Trophoblast cell (in vitro differentiated cells and primary cell): ENCODE measurements at places on chromosomes 3 and 15.

- DNase-seq, result peak; percentile 40
- H3K4me1 ChIP-seq, result peaks cover 18% of the 10 kb centered on the region
Observed at GRCh38 chr15:83305704-83306291, 21.3 kb upstream of the BNC1 start.

- DNase-seq, result peak; percentile 35
- H3K4me3 ChIP-seq, result no peak overlapping the region
- H3K27me3 ChIP-seq, result no peaks in the 10 kb centered on the region
- no peaks in the 10 kb centered on the region for H3K36me3 ChIP-seq
Observed at GRCh38 chr3:139832998-139833397, 102.0 kb upstream of the CLSTN2 start.

DNA sequence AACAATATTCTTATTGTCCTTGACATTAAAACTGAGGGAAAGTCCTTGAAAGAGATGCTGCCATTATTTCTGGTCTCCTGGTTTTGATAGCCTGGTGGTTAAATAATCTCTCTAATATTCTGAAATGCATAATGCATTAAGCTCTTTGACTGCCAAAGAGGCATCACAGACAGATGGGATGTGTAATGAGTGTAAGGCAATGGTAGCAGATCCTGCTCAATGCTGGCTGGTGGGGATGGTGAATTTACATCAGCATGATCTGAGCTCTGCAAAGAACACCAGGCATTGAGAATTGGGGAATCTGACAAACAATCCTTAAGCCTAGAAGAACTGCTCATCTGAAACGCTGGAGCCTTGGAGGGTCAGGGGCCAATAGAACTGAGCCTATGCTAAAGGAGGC lies 528.6 kb upstream of the LMCD1 start:
- H3K27ac ChIP-seq, result no peak overlapping the region
- no peaks in the 10 kb centered on the region for H3K4me1 ChIP-seq
- no peak for DNase-seq

DNA sequence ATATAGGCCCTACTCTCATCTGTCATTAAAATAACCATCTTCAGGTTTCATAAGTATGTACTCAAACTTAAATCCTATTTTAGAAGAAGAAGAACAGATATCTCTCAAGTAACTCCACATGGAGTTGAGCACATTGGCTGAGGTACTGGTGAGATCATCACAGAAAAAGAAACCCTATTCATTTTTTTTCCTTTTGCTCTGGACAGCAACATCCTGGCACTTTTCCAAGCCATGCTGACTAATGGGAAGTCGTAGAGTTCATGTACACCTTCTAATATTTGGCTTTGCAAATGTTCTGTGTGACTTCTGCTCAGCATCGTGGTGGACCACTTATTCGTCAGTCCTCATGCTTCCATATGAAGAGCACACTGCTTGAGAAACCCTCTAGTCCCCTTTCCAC lies 336.0 kb upstream of the KCNH8 start:
- H3K4me1 ChIP-seq, result no peaks in the 10 kb centered on the region
- H3K27me3 ChIP-seq, result no peaks in the 10 kb centered on the region
- no peaks in the 10 kb centered on the region for H3K36me3 ChIP-seq

DNA sequence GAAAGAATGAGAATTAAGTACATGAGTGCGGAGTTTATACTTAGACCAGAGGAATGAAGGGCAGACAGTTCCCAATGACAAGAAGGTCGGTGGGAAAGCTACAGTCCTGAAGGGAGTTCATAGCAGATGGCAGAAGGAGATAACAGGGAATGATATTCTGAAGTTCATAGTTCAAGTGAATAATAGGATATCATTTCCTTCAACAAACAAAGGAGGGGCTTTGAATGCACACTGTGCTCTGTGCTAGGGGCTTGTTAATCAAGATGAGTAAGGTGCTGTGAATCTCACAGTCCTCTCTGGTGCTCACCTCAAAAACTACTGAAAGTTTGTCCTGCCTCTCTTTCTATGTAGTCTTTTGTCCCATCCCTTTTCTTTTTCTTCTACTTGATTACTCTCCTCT lies 41.9 kb downstream of the SIDT1 start:
- H3K36me3 ChIP-seq, result no peaks in the 10 kb centered on the region
- H3K27me3 ChIP-seq, result no peaks in the 10 kb centered on the region
- H3K27ac ChIP-seq, result no peak overlapping the region
- H3K4me3 ChIP-seq, result no peak overlapping the region

GRCh38 chr3:44242721-44243120 lies 1.0 kb downstream of the TOPAZ1 start:
- no peak overlapping the region for H3K4me3 ChIP-seq
- H3K4me1 ChIP-seq, result peaks cover under 1% of the 10 kb centered on the region
- H3K27ac ChIP-seq, result no peak overlapping the region
- DNase-seq, result no peak

- peaks cover 22% of the 10 kb centered on the region for H3K4me1 ChIP-seq
- no peak overlapping the region for H3K27ac ChIP-seq
- no peaks in the 10 kb centered on the region for H3K27me3 ChIP-seq
Observed at GRCh38 chr15:74343127-74343796, 24.2 kb downstream of the CYP11A1 start.

- no peak overlapping the region for H3K27ac ChIP-seq
- no peaks in the 10 kb centered on the region for H3K4me1 ChIP-seq
- no peaks in the 10 kb centered on the region for H3K36me3 ChIP-seq
- H3K27me3 ChIP-seq, result no peaks in the 10 kb centered on the region
- no peak overlapping the region for H3K4me3 ChIP-seq
Observed at GRCh38 chr15:52682781-52683180, 3.6 kb upstream of the ATOSA start.

DNA sequence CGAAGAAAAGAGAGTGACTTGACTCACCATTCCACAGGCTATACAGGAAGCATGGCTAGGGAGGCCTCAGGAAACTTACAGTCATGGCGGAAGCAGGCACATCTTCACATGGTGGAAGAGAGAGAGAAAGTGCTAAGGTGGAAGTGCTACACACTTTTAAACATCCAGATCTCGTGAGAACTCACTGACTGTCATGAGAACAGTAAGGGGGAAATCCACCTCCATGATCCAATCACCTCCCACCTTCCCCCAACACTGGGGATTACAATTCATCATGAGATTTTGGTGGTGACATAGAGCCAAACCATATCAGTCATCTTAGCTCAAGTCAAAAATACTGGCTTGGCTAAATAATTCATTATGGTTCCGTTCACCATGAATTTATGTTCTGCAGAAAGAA lies 45.3 kb upstream of the NEDD4 start:
- H3K27me3 ChIP-seq, result no peaks in the 10 kb centered on the region
- peaks cover 20% of the 10 kb centered on the region for H3K4me1 ChIP-seq
- H3K4me3 ChIP-seq, result no peak overlapping the region
- H3K36me3 ChIP-seq, result no peaks in the 10 kb centered on the region

- H3K27ac ChIP-seq, result no peak overlapping the region
- no peak overlapping the region for H3K4me3 ChIP-seq
- no peaks in the 10 kb centered on the region for H3K36me3 ChIP-seq
- H3K27me3 ChIP-seq, result no peaks in the 10 kb centered on the region
Observed at GRCh38 chr3:79516795-79517194, 251.0 kb downstream of the ROBO1 start.

GRCh38 chr3:63762180-63762579 lies 56.9 kb upstream of the C3orf49 start:
- no peaks in the 10 kb centered on the region for H3K4me1 ChIP-seq
- no peak for DNase-seq
- no peak overlapping the region for H3K27ac ChIP-seq

DNA sequence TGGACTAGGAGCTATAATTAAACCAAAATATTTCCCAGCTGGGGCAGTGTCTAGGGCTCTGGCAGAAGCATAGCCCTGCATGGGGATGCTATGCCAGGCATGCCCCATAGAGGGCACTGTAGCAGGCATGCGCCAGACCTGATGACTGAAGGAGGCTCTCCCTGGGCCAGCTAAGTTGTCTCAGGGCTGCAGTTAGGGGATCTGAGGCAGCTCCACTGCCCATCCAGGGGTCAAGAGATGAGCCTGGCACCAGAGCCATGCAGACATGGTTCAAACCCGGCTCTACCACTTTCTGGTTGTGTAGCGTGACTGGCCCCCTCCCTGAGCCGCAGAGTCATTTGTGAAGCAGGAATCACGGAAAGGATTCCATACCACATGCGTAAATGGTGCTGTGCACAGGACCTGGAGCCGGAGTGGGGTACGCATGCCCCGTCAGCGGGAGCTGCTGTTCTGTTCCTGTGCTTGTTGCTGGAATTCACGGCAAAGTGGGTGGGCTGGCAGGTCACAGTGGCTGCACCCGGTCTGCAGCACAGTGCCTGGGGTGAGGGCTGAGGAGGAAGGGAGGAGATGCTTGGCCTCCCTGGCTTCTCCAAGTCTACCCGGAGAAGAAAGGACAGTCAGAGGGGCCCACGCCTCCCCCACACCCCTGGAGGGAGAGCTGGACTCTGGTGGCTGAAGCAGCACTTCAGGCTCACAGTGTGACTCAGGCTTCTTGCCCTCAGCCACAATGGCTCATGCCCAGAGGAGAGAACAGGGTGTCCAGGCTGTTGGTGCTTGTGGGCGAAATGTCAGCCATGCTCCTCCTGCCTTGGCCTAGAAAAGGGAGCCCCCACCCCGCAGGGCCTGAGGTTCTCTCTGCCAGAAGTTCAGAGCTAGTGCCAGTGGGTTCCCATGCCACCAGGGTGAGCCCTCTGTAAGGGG lies 43.1 kb downstream of the DNASE1L3 start:
- peak; percentile 49 for DNase-seq
- H3K27ac ChIP-seq, result no peak overlapping the region
- H3K4me1 ChIP-seq, result peaks cover 9% of the 10 kb centered on the region
- no peaks in the 10 kb centered on the region for H3K27me3 ChIP-seq

DNA sequence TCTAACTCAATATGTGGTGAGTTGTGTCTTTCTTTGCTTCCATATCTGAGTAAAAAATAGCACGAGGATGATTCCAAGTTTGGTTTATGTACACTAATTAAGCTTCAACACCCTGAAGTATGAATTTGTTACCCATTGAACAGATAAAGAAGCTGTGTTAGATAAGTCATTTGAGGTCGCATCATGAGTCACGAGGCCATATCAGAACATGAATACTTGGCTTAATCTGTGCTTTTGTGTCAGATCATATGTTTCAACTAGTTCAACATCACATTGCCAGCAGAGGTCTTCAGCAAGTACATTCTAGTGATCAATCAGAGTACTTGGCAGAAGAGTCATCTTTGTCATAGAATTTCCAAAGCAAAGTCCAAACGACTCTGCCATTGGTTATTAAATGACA lies 26.3 kb upstream of the MITF start:
- H3K36me3 ChIP-seq, result no peaks in the 10 kb centered on the region
- DNase-seq, result no peak

DNA sequence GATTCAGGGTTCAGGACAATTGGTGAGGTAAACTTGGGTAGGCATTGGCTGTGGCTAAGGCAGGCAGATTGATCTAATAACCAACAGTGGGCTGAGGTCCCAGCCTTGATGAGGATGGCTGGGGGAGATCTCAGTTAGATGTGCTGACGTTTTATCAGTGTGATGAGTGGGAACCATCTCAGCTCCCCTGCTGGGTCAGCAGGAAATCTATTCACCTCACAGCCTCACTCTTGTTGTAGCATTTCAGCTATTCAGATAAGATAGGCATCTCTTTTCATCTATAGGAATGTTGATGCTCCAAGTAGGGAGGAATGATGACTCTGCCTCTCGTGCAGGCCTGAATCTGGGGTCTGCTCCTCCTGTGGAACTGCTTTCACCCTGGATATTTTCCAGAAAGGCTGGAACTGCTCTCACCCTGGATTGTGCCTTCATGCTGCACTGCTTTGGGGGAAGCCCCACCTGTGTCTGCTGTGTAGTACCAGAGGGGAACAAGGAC lies 973.7 kb downstream of the NSUN3 start:
- DNase-seq, result peak; percentile 3
- peak overlapping the region; percentile 23 for H3K27ac ChIP-seq
- no peak overlapping the region for H3K4me3 ChIP-seq

DNA sequence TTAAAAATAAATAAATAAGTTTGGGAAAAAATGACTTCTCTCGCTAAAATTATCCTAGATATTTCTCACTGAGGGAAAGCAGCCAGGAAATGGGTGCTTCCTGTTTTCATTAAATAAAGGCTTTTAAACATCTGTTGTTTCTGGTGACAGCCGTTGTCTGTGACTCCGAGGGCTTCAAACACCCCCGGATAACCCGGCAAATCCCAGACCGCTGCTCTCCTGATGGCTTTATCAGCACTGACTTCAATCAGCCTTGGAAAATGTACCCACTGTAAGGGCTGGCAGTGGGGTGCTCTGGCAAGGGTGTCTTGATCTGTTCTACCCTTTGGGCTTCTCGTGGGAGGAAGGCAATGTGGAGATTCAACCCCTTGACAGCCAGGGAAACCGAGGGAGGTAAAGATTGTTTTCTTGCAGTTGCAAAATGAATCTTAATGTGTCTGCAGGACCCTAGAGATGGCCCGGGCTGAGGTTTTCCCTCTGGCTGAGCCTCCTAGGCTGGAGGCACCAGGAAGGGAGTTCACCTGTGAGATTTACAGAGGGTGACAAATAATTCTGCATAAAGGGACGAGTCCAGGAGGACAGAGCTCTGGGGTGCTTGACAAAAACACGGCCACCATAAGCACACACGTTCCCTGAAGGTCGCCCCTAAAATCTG lies 33.6 kb upstream of the SEC13 start:
- DNase-seq, result no peak
- no peak overlapping the region for H3K27ac ChIP-seq
- H3K4me1 ChIP-seq, result no peaks in the 10 kb centered on the region
- H3K4me3 ChIP-seq, result no peak overlapping the region
- H3K36me3 ChIP-seq, result no peaks in the 10 kb centered on the region

GRCh38 chr3:147348976-147349375 lies 57.4 kb downstream of the ZIC4 start:
- H3K4me1 ChIP-seq, result no peaks in the 10 kb centered on the region
- H3K4me3 ChIP-seq, result no peak overlapping the region
- H3K36me3 ChIP-seq, result no peaks in the 10 kb centered on the region
- H3K27ac ChIP-seq, result no peak overlapping the region

DNA sequence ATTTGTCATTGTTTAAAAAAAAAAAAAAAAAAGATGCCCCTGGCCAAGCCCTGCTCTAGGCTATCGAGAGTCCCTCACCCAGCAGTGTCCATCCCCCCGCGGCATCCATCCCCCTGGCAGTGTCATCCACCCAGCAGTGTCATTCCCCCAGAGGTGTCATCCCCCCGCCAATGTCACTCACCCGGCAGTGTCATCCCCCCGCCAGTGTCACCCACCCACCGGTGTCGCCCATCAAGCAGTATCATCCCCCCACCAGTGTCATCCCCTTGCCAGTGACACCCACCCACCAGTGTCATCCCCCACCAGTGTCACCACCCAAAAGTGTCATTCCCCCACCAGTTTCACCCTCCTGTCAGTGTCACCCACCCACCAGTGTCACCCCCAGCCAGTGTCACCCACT lies 99.3 kb upstream of the PRR20G start:
- no peaks in the 10 kb centered on the region for H3K36me3 ChIP-seq
- DNase-seq, result no peak
- H3K4me1 ChIP-seq, result peaks cover 5% of the 10 kb centered on the region
- no peaks in the 10 kb centered on the region for H3K27me3 ChIP-seq
- no peak overlapping the region for H3K27ac ChIP-seq

- H3K27me3 ChIP-seq, result no peaks in the 10 kb centered on the region
- DNase-seq, result peak; percentile 52
- H3K36me3 ChIP-seq, result no peaks in the 10 kb centered on the region
- H3K4me3 ChIP-seq, result no peak overlapping the region
- H3K27ac ChIP-seq, result no peak overlapping the region
Observed at GRCh38 chr3:132911741-132912415, 126.3 kb upstream of the TMEM108 start.

- DNase-seq, result no peak
- no peaks in the 10 kb centered on the region for H3K4me1 ChIP-seq
- H3K27ac ChIP-seq, result no peak overlapping the region
- H3K36me3 ChIP-seq, result no peaks in the 10 kb centered on the region
- no peaks in the 10 kb centered on the region for H3K27me3 ChIP-seq
Observed at GRCh38 chr3:167253037-167253436, 127.1 kb downstream of the ZBBX start.
